Stimulated activated CD8-positive, alpha-beta memory T cell treated with anti-CD3 and anti-CD28 coated beads, Interleukin-4, amount 100 ng/mL, for 1 hour (primary cell): ENCODE measurements at places on chromosomes 12 and 14.

DNA sequence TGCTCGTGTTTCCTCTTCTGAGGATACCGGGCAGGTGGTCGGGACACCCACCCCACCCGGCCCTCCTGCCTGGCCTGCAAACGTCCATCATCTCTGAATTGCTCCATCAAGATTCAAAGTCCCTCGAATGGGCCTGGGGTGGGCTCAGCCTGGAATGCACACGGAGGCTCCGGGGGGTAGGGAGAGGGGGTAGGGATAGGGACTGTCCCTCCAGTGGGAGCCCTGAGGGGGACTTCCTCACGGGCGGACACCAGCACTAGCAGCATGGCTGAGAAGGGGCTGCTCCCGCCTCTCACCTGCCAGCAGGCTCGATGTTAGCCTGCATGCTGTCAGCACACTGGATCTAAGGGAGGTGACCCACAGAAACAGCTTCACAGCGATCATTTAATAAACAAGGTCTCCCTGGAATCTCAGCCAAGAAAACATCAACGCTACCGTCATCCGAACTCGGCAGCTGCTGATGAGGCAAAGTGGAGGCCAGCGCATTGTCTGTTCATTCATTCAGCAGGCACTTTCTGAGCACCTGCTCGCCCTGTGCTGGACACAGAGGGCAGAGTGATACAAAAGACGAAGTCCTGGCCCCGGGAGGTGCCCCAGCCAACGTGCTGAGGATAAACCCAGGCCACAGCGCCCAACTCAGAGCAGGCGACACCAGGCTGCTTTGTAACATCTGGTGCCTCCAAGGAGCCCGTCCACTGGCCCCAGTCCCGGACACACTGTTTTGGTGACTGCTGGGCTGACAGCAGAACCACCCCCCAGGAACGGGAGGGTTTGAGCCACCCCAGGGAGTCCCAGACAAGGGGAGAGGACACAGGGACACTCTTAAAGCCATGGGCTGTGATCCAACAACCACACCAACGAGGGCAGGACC is 6.3 kb downstream of the TMEM179 start:
- no peak for DNase-seq

- no peak for DNase-seq
Measured at GRCh38 chr14:88301381-88301780, 21.7 kb downstream of the KCNK10 start.

DNA sequence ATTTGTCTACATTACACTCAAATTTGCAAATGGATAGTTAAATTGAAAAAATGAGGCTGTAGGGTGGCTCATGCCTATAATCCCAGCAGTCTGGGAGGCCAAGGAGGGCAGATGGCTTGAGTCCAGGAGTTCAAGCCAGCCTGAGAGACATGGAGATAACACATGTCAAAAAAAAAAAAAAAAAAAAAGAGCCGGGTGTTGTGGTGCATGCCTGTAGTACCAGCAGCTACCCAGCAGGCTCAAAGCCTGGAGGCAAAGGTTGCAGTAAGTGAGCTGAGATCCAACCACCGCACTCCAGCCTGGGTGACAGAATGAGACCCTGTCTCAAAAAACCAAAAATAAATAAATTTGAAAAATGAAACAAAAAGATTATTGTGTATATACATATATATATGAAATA is 119.9 kb upstream of the MGAT4C start:
- no peak for DNase-seq

- peak; percentile 34 for DNase-seq
Measured at GRCh38 chr12:52741375-52742195, 35.6 kb downstream of the KRT76 start.

DNA sequence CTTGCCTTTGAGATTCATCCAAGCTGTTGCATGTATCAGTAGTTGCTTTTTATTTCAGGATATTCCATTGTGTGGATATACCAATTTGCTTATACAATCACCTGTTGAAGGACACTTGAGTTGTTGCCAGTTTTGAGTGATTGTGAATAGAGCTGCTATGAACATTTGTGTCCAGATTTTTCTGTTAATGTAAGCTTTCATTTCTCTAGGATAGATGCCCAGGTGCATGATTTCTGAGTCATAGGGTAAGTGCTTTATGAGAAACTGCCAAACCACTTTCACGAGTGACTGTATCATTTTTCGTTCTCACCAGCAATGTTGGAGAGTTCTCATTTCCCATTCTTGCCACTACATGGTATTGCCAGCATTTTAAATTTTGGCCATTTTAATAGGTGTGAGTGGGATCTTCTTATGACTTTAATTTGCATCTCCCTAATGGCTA is 434.6 kb upstream of the RGS6 start:
- no peak for DNase-seq

DNA sequence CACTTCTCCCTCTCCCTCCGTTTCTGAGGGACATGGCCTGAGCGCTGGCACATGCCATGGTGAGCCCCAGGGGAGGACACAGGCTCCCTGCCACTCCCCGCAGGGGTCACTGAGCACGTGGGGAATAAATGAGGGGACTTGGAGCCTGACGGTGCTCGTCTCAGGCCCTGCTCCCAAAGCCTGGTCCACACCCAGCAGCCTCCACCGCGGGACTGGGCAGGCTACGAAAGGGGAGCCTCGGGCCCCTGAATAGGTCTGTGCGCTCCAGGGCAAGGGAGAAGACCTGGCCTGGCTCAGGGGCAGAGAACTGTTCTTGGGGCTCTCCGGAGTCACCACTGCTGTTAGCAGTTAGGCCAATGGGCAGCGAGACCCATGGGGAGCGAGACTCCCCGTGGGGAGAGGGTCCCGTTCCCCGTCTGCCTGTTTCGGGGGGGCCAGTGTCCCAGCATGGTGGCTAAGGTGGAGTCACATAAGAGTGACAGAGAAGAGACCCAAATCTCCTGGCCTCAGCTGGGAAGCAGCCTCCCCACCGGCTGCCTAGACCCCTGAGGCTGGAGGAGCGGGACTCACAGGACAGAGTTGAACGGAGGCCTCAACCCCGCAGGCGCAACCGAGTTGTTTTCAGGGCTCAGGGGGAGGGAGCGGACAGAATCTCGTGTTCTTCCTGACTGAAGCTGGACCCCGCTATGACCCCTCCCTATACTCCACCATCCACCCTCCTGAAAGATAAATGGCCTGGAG is 329.8 kb upstream of the SFSWAP start:
- no peak for DNase-seq

- no peak for DNase-seq
Measured at GRCh38 chr14:61965030-61965745, 203.0 kb downstream of the SNAPC1 start.
